NAMALWA (cell line): ENCODE measurements at places on chromosomes 7 and 10.

GRCh38 chr10:86117051-86117450, 249.5 kb downstream of the GRID1 start:
- DNase-seq: no peak

GRCh38 chr10:82242778-82243177, 367.8 kb downstream of the NRG3 start:
- no peak for DNase-seq

GRCh38 chr7:114548081-114548980, 133.7 kb downstream of the FOXP2 start:
- DNase-seq: no peak

- DNase-seq: no peak
These were observed 328.6 kb downstream of the INHBA start for GRCh38 chr7:41374150-41374848.
